Melanocyte of skin (primary cell): ENCODE measurements at places on chromosomes 6 and 20. TPM values are rescaled to one million over a fixed set of nuclear protein-coding genes. Genes with fewer than 3 reads are reported as not detected.

The SCRT2 gene
- total RNA-seq: not detected in 2 replicates

The MCHR2 gene
- total RNA-seq: not detected in 2 replicates

The C6orf163 gene
- total RNA-seq: 2.0 and 3.7 TPM in 2 replicates

The TRAPPC3L gene
- total RNA-seq: not detected in 2 replicates

The METTL24 gene
- total RNA-seq: not detected in 2 replicates

The CFAP61 gene
- total RNA-seq: 0.73 and 1.0 TPM in 2 replicates

The RIMS1 gene
- under 0.01 TPM in 1 of 2 replicates, not detected in the other for total RNA-seq

The SLCO4A1 gene
- total RNA-seq: 15.6 and 47.5 TPM in 2 replicates

The ASXL1 gene
- 43.5 and 44.6 TPM in 2 replicates for total RNA-seq

The CST9L gene
- not detected in 2 replicates for total RNA-seq

The PHACTR3 gene
- under 0.01 and 0.36 TPM in 2 replicates for total RNA-seq

The KIF25 gene
- total RNA-seq: under 0.01 TPM in 1 of 2 replicates, not detected in the other

The FGD2 gene
- total RNA-seq: under 0.01 TPM in 1 of 2 replicates, not detected in the other

The KCNQ5 gene
- total RNA-seq: 7.2 and 16.0 TPM in 2 replicates

The SLC2A10 gene
- total RNA-seq: 13.4 and 15.6 TPM in 2 replicates

The HLA-DQB1 gene
- 1.5 and 1.7 TPM in 2 replicates for total RNA-seq

The EEF1A2 gene
- 0.15 TPM in 1 of 2 replicates, not detected in the other for total RNA-seq

The ACSS2 gene
- total RNA-seq: 27.8 and 36.6 TPM in 2 replicates

The ADGRF1 gene
- total RNA-seq: not detected in 2 replicates

The SPATA25 gene
- total RNA-seq: 0.31 TPM in 1 of 2 replicates, not detected in the other

The GLP1R gene
- not detected in 2 replicates for total RNA-seq

The BANF2 gene
- total RNA-seq: not detected in 2 replicates

The TREML1 gene
- not detected in 2 replicates for total RNA-seq

The AURKA gene
- total RNA-seq: 24.7 and 39.2 TPM in 2 replicates

The CD40 gene
- 2.4 and 4.7 TPM in 2 replicates for total RNA-seq

The NHSL1 gene
- 187 and 218 TPM in 2 replicates for total RNA-seq

The HSPA1L gene
- total RNA-seq: 0.36 and 0.69 TPM in 2 replicates

The MRPS10 gene
- total RNA-seq: 54.3 and 68.5 TPM in 2 replicates

The HLA-DPA1 gene
- total RNA-seq: 39.2 and 59.2 TPM in 2 replicates

The SNPH gene
- 7.0 and 7.4 TPM in 2 replicates for total RNA-seq

The RGS17 gene
- total RNA-seq: 2.8 and 2.9 TPM in 2 replicates

The COL21A1 gene
- total RNA-seq: under 0.01 TPM in 1 of 2 replicates, not detected in the other

The PDE10A gene
- total RNA-seq: 285 and 410 TPM in 2 replicates

The DDO gene
- total RNA-seq: not detected in 2 replicates

The MYH7B gene
- under 0.01 TPM in 2 replicates for total RNA-seq

The FAM83C gene
- not detected in 2 replicates for total RNA-seq

The SLC24A3 gene
- not detected in 2 replicates for total RNA-seq

The ZNF217 gene
- 13.8 and 18.5 TPM in 2 replicates for total RNA-seq
